ENCODE measurements at places on chromosomes 16 and 17.

DNA sequence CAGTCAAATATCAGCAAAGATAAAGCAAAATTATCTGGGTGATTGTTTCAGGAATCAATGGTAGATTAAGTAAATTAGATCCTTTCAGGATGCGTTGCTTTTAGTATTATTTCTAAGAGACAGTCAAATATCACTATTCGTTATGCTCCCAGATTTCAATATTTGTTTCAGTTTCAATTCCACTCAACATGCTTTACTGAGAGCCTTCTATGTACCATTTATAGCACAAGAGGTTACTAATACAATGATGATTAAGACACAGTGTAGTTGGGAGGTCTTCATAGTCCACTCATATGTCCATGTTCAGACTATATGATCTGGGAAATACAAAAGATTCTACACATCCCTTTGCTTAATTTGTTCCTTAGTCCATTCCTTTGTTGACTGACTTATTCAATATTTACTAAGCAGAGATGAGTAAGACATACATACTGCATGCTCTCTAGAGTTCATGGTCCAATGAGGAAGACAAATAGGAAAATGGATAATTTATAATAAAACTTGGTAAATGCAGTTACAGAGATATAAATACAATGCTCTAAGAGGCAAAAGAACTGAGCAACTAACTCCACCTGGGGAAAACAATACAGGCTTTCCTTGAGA is 88.2 kb upstream of the NOG start:
- DNase-seq = no peak

GRCh38 chr17:58527306-58527705 is 12.9 kb upstream of the MTMR4 start:
- no peak for DNase-seq

DNA sequence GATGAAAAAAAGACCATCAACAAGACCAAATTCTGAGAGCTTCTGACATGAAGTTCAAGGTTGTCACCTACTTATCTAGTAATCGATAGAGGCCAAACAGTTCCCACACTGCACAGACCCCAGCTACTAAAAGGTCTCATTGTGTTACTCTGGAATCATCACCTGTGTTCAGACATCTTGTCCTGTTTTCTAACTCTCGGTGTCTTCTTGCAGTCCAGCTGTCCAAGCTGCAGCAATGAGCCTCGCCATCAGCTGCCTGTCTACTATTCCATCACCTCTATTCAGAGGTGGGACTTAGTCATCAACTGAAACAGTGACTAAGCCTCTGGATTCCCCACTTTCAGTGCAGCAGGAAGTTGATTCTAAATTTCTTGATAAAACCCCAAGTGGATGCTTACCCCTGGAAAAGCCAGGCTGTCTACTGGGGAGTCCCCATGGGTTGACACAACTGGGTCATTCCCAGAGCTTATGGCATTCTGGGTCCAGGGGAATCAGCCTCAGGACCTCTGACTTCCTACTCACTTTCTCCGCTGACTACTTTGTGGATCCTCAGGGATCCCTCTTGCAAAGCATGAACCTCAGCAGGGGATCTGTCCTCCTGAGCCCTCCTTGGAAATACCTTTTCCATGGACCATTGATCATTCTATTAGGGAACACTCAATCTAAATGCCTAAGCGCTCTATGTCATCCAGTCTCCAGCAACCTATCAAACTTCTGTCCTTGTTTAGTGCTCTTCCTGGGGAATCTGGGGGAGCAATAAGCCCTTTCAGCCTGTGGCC is 46.5 kb downstream of the HNF1B start:
- DNase-seq = peak; percentile 32

- DNase-seq = no peak
These were observed 200.0 kb downstream of the CDRT15L2 start for GRCh38 chr17:20779521-20779920.

DNA sequence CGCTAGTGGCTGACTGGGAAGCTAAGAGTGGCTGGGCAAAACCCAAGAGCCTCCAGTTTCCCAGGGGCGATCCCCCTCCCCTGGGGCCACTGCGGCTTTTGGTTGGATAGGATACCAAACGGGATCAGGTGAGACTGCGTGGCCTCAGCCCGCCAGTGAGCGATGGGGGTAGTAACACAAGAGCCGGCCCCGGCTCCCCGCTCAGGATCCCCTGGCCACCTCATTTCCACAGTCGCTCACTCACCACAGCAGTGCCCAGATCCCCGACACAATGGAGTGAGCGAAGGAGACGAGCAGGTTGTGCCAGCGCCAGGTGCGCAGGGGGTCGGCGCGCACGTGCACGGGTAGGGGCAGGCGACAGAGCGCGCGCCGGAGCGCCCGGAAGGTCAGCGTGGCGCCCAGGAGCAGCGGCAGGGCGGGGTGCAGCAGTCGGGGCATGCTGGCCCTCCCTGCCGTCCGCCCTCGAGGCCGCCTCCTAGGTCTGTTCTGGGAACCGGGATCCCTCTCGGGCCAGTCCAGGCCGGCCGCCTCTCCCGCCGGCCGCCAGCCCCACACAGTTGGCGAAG is 290 bp downstream of the TLCD1 start:
- peak; percentile 85 for DNase-seq

GRCh38 chr17:909642-910323 is 69.8 kb downstream of the NXN start:
- DNase-seq = peak; percentile 86

- no peak for DNase-seq
These were observed 138.2 kb downstream of the CACNG3 start for GRCh38 chr16:24394341-24394740.

DNA sequence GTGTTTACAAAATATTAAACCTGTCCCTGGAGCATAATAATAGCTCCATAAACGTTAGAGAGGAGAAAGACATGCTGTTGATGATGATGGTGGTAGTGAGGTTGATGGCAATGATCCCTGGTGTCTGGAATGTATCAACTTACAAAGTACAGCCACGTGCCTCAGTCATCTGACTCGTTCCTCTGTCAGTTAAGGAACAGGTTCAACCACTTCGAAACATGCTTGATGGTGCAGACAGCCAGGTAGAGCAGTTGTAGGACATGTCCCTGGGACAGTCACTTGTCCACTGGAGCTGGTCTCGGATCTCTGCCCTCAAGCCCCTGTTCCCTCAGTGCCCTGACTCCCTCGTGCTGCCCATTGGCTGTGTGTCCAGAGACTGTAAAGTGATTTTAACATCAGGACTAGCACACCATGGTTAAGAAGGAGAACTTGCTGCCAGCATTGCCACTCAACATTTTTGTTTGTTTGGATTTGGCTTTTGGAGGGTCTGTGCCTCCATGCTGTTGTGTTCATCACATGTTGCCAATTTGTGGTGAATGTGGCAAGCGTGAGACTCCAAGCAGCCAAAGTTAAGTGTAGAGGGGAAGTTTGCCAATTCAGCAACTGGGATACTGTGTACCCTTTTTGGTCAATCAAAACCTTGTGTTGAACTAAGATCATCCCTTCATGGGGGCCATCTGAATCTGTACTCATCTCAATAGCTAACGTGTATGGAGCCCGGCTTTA is 16.3 kb upstream of the SALL1 start:
- DNase-seq = no peak

DNA sequence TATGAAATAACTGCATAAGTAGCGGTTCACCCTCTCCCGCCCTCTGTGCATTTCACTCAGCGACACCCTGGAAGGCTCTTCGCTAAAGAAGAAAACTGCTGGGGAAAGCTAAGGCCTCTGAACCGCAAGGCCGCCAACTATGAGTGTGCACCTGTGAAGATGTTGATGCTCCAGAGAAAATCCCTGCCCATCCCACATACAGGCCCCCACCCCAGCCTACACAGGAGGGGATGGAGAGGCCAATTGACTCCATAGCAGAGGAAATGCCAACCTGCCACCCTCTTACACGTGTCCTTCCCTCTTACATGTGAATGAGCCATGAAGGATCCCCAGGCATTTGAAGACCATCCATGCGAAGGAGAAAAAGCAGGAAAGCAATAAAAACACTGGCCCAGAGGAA is 104.8 kb downstream of the MGAT5B start:
- no peak for DNase-seq

GRCh38 chr16:71771571-71771970 is 37.1 kb downstream of the AP1G1 start:
- DNase-seq = no peak

- peak; percentile 64 for DNase-seq
These were observed 10.6 kb upstream of the TMIGD1 start for GRCh38 chr17:30344283-30345088.

- DNase-seq = peak; percentile 50
These were observed 2.1 kb downstream of the SCARF1 start for GRCh38 chr17:1643293-1643998.

- DNase-seq = no peak
These were observed 39.8 kb downstream of the RAB11FIP4 start for GRCh38 chr17:31431098-31431851.

- no peak for DNase-seq
These were observed 105.9 kb downstream of the METRNL start for GRCh38 chr17:83185023-83186002.

DNA sequence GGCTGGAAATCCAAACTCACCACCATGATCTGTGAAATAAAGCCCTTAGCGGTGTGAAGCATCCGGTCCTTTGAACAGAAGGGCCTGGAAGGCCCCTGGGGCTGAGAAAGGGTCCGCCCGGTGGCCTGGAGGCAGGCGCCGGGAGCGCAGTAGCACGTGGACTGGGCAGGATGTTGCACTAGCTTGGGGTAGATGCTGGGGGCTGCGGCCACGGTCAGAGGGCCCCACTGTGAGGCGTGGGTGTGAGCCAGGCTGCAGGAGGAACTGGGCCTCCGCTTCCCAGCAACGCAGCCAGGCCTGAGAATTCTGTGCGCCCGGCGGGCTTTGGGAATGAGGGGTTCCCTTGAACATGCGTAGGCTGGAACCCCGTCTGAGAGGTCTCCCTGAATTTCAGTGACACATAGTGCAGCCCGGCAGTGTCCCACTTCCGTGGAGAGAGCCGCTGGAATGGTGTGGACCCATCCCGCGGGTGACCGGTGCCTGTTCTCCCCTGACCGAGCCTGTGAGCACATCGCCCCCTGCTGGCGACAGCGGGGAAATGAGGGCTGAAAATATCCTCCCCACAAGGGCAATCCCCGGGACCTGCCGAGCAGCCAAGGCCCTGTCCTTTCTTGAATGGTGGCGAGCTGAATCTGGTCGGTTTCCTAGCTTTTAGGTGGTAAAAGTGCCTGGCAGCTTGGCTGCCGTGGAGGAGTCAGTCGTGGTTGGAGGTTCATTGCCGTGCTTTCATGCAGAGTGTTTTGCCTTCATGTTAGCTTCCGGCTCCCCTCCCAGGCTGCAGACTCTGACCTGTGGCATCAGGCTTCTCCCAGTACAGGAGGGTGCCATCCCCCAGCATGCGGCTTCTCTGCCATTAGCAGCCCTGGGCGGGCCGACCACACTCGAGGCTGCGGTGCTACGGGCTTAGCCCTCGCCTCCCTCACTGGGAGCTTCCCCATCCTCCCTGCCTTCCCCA is 43.8 kb downstream of the DNAJA2 start:
- peak; percentile 78 for DNase-seq

DNA sequence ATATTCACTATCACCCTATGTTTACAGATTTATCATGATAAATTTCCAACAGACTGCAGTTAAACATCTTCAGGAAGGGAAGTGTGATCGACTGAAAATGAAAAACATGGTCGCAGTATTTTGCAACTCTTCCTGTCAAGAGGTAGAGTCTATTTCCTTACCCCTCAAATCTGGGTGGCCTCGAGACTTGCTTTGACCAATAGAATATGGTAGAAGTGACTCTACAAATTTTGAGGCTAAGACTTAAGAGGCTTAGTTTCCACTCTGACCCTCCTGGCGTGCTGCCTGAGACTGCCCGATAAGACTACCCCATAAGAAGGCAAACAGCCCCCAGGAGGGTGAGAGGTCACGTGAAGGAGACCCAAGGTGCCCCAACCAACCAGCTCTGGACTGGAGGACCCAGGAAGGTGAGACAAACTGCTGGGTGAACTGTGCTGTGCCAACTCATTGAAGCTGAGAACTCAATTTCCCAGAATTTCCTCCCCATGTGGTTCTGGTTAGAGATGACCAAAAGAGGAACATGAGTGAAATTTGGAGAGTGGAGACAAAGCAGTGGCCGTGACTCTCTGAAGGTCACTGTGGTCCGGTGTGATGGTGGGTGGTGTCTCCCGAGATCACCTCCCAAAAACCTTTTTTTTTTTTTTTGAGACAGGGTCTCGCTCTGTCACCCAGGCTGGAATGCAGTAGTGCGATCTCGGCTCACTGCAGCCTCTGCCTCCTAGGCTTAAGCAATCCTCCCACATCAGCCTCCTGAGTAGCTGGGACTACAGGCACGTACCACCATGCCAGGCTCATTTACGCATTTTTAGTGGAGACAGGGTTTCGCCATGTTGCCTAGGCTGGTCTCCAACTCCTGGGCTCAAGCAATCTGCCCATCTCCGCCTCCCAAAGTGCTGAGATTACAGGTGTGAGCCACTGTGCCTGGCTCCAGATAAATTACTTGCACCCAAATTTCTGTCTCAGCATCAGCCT is 38.2 kb upstream of the LITAF start:
- peak; percentile 75 for DNase-seq

DNA sequence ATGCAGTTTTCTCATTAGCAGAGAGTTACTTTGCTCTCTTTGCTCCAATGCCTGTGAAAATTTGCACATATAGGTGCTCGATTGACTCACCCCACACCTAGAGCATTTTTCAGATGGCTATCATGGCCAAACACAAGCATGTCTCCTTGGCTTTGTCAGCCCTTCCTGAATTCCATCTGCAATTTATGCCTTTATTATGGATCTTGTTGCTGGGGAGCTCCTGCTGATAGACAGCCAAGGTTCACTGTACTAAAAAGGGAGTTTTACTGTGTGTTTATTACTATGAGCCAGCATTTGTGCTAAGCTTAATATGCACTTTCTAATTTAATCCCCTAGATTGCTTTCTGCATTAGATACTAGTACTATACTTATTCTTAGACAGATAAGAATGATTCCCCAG is 93.3 kb downstream of the TOX3 start:
- no peak for DNase-seq

GRCh38 chr16:47056688-47057629 is 83.5 kb upstream of the DNAJA2 start:
- no peak for DNase-seq

DNA sequence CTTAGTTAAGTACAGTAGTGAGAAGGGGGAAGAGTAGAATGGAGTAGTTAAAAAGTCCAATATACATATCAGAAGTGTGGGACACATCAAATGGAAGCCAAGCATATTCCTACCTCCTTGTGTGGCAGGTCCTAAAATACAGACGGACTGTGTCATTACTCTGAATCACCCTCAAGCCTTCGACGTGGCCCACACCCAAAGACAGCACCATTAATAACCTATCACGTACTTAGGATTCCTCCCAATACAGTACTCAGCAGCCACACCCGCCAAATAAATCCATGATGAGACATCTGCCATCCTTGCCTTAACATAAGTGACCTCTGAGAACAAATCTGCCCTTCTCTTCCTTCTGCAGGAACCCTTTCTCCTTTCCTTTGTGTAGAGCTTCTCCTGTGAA is 38.9 kb downstream of the UBE2G1 start:
- DNase-seq = peak; percentile 52

GRCh38 chr16:66984892-66985311 is 3.5 kb upstream of the CES4A start:
- no peak for DNase-seq

DNA sequence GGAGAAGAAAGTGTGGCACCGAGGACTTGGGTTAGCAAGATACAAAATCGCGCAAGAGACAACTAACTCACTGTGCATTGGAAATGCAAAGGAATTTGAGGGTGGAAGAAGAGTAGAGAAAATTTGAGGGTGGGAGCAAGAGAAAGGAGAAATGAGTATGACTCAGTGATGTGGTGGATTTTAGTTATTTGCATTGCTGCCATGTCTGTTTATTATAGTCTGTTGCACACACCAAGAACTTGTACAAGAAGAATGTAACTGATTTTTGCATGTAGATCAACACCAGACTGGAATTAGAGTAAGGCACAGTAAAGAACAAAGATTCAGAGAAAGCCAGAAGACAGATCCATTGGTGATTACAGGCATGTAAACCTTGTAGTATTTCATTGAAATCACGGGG is 71.6 kb upstream of the SMIM36 start:
- DNase-seq = peak; percentile 41
